MG63 (cell line): ENCODE measurements at places on chromosomes 2 and 18. TPM values are rescaled to one million over a fixed set of nuclear protein-coding genes. Genes with fewer than 3 reads are reported as not detected.

Gene EML6
- 0.52 TPM in 1 of 2 replicates, not detected in the other for total RNA-seq

Gene SKA1
- total RNA-seq = 33.2 and 42.0 TPM in 2 replicates

DNA sequence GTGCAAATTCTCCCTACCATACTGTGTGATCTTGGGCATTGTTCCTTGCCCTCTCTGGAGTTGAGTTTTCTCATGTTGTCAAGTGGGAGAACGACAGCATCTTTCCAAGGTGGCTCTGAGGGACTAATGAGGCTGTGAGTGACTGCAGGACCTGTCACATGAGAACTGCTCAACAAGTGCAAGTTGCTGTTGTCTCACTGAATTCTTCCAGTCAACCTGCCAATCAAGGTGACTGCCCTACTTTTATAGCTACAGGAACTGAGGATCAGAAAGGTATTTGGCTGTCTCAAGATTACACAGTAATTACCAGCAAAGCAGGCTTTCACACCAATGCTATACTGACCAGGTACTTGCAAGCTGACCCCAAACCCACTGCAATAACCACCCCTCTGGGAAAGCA lies 137.6 kb downstream of the MTCL1 start:
- DNase-seq = no peak

DNA sequence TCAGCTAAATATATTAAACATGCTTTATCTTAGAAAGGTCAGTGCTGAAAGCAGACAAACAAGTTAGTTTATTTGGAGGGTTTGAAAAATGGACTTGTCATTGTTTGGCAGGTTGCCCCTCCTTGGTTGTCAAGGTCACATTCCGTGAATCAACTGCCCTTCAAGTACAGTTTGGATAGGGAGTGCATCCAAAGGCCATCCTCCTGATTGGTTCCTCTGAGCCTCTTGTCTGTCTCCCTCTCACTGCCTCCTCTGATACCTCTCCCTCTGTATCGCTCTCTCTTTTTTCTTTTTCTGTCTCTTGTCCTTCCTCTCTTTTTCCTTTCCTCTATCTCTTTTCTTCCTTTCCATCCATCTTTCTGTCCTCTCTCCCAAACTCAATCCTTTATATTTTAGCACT lies 5.4 kb downstream of the ITGAV start:
- DNase-seq = no peak

Gene RNF152
- total RNA-seq = 0.99 and 1.1 TPM in 2 replicates

DNA sequence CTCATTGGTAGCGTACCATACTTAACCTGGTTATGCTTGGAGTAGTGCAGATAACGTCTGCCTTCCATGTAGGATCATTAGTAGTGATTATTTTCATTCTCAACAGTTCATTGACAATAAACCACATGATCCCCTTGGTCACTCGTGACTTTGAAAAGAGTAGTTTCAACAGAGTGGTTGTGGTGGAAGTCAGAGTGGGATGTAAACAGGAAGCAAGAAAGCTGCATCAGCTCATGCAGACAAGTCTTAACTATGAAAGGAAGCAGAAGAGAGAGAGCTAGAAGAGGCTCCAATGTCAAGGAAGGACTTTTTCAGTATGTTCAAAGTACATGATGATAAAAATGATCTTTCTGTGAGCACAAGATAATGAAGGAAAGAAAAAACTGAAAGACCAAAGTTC lies 287.4 kb downstream of the MBD2 start:
- no peak for DNase-seq

DNA sequence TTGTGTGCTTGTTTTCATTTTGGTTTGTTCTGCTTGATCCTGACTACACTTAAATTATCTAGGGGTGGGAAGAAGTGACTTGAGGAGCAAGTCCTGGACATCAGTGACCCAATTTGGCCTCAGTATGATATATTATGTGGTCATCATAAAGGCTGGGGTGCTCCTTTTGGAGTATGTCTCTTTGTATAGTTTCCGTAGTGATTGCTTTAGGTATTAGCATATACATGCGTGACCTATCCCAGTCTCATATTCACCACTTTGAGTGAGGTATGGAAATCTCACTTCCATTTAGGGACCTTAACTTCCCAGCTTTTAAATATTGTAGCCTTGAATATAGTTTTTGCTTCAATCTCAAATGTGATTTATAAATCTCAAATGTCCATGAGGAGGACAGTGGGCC lies 241.0 kb downstream of the PTGR3 start:
- DNase-seq = no peak

Gene CUL3
- 55.6 and 68.9 TPM in 2 replicates for total RNA-seq

Gene AGXT
- total RNA-seq = not detected in 2 replicates

DNA sequence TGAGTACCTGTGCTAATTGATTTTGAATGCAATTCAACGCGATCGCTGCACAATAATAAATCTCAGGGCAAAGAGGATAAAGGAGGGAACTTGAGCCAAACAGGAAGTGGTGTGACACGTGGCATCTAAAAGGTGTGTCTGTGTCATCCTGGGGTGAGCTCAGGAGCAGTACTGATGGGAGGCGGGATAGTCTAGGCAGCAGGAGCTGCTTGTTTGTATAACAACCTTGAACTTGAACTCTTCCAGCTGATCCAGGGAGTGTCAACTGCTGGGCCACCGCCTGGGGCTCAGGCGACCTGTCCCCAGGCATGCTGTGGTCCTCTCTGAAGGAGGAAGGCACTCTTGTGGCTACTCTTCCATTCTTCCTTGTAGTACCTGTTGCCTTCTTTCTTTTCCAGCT lies 61.2 kb downstream of the BOD1L2 start:
- no peak for DNase-seq

Gene VAMP8
- total RNA-seq = not detected in 2 replicates

Gene SGPP2
- not detected in 2 replicates for total RNA-seq

- no peak for DNase-seq
Measured at GRCh38 chr2:232075080-232075479, 113.6 kb downstream of the DIS3L2 start.

Gene FOXI3
- total RNA-seq = not detected in 2 replicates

DNA sequence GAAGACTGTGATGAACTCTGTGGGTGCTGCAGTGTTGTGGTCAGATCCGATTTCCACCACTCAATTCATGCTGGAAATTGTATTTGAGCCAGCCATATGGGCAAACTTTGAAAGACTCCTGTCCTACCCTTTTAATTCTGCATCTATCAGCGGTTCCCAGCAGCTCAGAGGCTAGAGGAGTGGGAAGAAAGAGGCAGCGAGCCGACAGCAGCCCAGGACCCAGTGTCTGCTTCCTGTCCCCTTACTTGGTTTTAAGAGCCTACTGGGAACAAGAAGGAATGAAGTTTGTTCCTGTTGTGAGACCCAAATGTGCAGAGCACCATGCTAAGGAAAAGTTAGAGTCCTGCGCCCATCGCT lies 72.7 kb upstream of the FOSL2 start:
- no peak for DNase-seq

GRCh38 chr18:63155910-63156773 lies 163.4 kb downstream of the BCL2 start:
- DNase-seq = no peak

GRCh38 chr2:220334210-220334609 lies 706.8 kb downstream of the SLC4A3 start:
- no peak for DNase-seq

Gene GNAL
- total RNA-seq = 0.76 and 2.7 TPM in 2 replicates

Gene PLGLB1
- 5.0 TPM in 1 of 2 replicates, not detected in the other for total RNA-seq

DNA sequence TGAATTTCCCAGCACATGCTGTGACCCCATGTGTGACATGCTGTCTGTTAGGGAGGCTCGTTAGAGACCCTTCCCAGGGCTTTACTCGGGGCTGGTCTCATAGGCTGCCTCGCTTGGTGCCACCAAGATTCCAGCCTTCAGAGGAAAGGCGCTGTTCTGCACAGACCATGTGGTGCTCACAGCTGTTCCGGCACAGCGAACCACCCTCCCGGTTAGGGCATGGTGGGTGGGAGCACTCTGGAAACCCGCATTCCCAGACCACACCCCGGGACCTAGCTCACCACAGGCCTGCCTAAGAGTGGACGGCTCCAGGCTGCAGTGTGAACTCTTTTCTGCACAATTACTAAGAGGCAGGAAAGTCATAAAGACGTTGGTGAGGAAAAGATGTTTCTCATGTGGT lies 112.0 kb downstream of the MBP start:
- DNase-seq = no peak

DNA sequence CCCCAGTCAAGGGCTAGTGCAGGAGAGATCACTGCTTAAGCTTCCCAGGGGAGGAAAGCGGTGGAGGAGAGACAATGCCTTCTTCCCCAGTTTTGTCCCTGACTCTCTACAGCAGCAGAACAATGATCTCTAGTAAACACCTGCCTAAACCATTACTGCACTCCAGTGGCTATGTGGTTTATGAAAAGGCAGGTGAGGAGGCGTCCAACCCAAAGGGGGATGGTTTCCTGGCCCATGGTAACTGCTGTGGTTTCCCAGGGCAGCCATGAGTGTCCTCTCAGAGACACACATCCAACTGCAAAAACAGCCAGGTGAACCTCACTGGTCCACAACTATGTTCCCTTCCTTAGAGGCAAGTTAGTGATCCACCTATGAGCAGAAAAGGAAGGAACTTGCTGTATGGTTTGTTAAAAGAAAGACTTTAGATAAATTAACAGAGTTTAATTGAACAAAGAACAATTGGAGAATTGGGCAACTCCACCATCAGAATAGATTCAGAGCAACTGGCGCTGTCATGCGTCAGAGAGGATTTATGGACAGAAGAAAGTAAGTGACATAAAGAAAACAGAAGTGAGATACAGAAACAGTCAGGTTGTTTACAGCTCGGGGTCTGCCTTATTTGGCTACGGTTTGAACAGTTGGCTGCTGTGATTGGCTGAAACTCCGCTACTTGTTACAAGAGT lies 4.8 kb upstream of the TTC39C start:
- DNase-seq = no peak

DNA sequence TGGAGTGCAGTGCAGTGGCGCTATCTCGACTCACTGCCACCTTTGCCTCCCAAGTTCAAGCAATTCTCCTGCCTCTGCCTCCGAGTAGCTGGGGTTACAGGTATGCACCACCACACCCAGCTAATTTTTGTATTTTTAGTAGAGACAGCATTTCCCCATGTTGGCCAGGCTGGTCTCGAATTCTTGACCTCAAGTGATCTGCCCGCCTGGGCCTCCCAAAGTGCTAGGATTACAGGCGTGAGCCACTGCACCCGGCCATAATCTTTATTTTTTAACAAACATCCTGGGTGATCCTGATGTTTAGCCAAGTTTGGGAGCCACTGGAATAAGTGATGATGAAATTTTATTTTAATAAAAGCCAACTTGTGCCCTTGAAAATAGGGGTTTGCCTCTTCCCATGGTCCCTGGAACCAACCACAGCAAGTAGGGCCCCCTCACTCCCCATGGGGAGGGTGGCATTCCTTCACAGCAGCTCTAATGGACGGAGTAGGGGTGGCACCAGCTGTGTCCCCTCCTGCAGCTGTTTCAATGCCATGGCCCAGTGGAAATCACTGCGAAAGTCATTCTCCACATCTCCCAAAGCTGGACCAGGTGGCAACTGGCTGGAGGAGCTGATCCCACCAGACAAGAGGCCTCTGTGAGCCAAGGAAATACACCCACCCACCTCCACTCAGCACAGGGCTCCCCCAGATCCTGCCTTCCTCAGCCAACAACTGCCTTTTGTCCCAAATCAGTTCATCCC lies 194.8 kb downstream of the ZFP36L2 start:
- DNase-seq = no peak

Gene REG1B
- not detected in 2 replicates for total RNA-seq

DNA sequence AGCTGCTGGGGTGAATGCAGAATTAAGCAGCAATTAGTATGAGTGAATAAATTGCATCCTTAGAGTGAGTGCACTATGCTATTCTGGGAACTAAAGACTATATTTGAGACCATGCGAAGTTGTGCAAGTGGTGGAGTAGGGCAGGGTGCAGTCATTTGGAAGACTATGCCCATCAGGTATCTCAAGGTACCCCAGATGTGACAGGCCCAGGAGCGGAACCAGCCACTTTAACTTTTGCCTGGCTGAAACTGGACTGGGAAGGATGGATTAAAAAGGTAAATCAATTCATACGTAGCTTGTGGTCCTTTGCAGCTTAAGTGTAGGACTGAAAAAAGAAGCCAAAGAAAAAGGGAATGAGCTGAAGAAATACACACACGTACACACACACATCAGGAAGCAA lies 1.7 kb downstream of the KYNU start:
- no peak for DNase-seq

Gene TSPYL6
- total RNA-seq = not detected in 2 replicates

DNA sequence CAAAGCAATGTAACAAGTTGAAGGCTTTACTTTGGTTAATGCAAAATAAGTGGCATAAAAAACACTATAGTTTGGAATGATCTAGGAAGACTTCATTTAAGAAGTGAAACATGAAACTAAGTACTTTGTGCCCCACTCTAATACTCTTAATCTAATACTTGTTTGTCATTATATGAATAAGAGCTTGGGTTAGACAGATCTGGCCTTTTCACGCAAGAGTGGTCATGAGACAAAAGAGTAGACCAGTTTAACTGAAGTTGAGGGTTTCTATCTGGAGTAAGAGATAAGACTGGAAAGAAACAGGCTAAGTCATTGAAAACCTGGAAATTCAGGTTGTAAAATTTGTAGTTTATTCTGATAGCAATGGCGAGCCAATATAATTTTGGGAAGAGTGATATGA lies 2.8 kb downstream of the SLC30A6 start:
- DNase-seq = no peak

- no peak for DNase-seq
Measured at GRCh38 chr2:36734304-36734703, 37.8 kb downstream of the VIT start.

- DNase-seq = no peak
Measured at GRCh38 chr18:45540125-45540524, 75.2 kb upstream of the SLC14A2 start.

DNA sequence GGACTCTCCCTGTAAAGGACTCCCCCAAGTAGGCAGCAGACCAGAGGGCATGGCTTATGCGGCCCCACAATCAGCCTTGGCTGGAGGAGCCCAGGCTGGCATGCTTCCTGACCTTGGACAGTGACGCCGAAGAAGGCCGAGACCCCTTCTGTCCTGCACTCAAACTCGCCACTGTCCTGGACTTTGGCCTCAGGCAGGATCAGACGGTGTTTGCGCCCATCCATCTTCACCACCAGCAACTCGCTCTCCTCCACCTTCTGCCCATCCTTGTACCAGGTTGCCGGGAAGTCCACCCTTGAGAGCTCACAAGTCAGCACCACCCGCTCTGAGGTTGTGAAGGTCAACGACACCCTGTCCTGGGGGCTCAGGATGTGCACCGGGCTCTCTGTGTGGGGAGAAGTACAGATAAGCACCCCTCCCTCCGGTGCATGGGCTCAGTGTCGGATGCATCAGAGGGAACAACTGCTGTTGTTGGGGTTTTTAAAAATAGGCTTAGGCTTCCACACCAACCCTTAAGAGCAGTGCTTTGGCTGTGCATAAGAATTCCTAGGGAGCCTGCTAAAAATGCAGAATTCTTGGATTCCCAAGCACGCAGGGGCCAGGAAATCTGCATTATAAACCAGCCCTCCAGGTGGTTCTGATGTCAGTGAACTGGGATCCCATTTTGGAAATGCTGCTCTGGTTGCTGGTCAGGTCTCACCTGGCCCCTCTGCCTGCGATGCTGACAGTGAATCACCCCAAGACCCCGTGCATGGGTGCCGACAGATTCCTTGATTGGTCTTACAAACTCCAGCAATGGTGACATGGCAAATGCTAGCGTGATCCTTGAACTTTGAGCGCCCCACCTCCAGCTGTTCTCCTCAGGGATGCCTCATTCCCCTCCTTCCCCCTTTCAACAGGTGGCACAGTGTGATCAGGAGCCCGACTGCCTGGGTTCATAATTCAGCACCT lies 5.9 kb downstream of the OBSL1 start:
- DNase-seq = no peak

GRCh38 chr2:149134335-149134923 lies 95.9 kb downstream of the LYPD6B start:
- DNase-seq = no peak

- no peak for DNase-seq
Measured at GRCh38 chr18:10194592-10194991, 259.8 kb upstream of the APCDD1 start.

GRCh38 chr2:124610141-124610540 lies 585.1 kb downstream of the CNTNAP5 start:
- DNase-seq = no peak

Gene SLC19A3
- 1.2 and 1.6 TPM in 2 replicates for total RNA-seq
